ENCODE measurements at places on chromosomes 5 and 9.

DNA sequence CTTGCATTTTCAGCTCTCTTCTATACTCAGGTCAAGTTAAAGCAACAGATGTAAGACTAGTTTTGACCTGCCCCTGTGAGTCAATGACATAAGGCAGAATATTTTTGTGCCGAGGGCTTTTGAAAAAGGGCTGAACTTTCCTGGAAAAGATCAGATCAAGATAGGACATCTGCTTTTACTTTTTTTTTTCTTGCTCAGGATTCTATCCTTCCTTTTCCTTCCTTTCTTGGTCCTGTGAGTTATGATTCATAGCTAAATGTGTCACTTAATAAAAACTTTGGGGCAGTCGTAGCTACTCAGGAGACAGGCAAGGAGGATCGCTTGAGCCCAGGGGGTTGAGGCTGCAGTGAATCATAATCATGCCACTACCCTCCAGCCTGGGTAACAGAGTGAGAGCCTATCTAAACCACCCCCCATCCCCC is 84.3 kb upstream of the BRINP1 start:
- DNase-seq: no peak

- DNase-seq: no peak
Measured at GRCh38 chr5:56111404-56111781, 116.6 kb upstream of the IL6ST start.

DNA sequence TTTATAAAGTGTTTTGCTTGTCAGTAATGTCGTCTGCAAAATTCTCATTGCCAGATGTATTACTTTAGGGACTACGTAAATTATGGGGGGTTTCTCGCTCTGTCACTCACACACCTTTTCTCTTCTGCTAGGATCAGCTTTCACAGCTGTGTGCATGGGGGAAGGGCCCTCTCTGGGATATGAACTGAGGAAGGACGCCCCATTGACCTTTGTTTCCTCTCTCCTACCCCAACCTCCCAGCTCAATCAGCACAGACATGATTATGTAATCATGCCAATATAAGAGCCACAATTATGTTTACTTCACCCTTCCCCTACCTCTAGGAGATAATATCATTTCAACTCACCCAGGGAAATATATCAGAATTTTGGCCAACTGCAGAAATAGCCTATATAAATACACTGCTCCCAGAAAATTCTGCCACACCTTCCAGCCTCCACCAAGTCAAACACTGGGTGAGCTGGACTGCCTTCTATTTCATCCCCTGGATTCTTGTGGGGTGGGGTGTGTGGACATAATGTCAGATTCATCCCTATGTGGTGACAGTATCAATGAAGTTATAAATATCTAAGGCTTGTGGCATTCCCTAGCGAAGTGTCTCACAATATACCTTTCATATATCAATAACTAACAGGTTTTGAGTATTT is 12.6 kb upstream of the SEMA5A start:
- no peak for DNase-seq

DNA sequence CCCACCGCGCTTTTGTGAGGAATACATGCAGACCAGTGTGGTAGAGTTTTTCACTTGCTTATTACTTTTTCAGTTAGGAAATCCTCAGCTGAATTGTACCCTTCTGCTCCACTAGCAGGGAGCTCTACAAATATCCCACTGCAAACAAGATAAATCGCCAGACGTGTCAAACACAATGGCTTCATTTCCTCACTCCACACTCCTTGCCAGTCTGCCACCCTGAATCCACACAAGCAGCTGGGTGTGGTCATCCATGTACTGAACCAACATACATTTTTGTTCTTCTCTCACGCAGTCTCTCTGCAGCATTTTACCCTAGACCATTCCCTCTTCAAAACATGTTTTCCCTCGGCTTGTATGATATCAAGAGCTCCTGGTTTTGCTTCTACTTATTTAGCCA is 3.7 kb upstream of the ROR2 start:
- DNase-seq: no peak

- DNase-seq: no peak
Measured at GRCh38 chr9:38066197-38066913, 2.7 kb downstream of the SHB start.

DNA sequence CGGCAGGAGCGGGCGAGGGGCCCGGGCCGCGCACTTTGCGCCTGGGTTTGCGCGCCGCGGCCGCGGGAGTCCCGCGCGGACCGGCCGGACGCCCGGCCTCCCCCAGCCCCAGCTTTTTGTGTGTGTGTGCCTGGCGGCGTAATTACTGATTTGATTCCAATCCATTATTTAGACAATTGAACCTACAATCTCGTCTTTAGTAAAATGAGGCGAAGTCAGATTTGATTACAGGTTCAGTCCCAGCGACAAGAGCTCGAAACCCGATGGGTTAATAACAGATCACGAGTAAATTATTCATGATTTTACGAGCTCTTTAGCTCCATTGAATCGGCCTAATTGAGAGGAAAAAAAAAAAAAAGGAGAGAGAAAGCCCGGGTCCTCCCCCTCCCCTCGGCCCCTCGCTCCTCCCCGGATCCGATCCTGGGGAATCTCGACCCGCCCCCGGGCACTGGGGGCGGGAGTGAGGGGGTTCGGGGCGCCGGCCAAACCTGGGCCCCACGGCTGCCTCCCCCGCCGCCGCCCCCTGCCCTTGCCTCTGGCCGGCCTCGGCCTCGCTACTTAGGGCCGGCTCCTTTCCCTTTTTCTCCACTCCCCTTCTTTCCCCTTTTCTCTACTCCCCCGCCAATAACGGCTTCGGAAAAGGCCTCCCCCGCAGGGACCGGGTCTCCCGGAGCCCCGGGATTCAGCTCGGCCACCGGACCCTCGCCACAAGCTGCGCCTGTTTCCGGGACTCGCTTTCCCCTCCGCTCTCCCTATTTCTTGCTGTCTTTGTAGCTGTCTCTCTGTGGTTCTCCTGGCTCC is 6.6 kb downstream of the LHX2 start:
- no peak for DNase-seq

GRCh38 chr9:113632776-113633590 is 169.5 kb downstream of the RGS3 start:
- DNase-seq: no peak

GRCh38 chr5:180684623-180685161 is 35.3 kb upstream of the FLT4 start:
- DNase-seq: no peak

- DNase-seq: no peak
Measured at GRCh38 chr5:94754824-94755223, 136.4 kb downstream of the SLF1 start.

GRCh38 chr5:156434471-156434870 is 107.5 kb downstream of the SGCD start:
- no peak for DNase-seq

Measured in astrocyte of the spinal cord (primary cell).